ENCODE measurements at places on chromosomes 5 and 9.

- DNase-seq: no peak
Observed at GRCh38 chr5:170787216-170787615, 3.7 kb downstream of the GABRP start.

- no peak for DNase-seq
Observed at GRCh38 chr5:158739951-158740757, 359.6 kb downstream of the EBF1 start.

- DNase-seq: no peak
Observed at GRCh38 chr9:19154135-19154612, 26.9 kb upstream of the PLIN2 start.

GRCh38 chr9:108281696-108282095 is 574.1 kb downstream of the ACTL7B start:
- no peak for DNase-seq

DNA sequence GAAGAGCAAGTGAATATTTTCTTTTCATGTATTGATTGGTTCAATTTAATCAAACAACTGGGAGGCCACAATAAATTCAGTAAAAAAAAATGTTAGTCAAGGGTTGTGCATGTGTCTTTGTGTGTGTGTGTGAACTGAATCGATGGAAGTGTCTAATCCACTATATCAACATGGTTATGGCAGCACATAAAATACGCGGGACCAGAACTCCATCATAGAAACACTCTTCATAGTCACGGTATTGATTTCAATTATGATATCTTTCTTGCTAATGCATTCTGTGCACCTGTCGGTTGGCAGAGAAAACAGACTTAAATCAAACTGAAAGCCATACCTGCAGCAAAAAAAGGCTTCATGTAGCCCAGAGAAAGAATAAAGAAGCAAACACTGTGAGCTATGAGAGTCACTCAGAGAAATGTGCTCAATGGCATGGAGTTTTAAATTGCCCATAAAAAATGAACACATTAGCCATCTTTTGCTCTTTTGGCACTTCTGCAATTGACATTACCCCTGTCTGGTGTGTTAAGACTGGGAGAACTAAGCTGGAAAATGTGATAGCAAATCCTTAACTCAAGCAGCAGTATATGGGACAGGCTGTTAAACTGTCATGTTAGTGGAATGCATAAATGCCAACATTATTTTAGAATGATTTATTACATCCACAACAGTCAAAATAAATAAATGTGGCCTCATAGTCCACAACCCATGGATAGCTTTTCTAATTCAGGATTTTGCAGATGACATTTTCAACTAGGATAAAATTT is 642.4 kb upstream of the C9orf72 start:
- no peak for DNase-seq

DNA sequence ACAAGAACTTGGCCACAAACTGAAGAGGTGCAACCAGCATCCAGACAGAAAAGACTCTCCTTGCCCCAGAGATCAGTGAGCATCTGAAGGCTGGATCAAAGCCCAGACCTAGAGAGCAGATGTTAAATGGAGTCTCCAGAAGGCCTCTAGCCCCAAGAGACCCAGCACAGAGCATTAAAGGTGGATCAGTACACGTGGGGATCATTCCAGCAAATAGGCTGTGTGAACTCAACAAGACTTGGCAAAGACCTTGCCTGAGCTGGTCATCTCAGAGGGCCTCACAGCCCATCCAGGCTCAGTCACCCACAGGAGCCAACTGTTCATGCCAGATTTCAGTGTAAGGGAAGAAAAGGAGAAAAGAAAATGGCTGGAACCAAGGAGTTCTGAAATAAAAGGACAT is 214.0 kb downstream of the ENC1 start:
- DNase-seq: no peak

DNA sequence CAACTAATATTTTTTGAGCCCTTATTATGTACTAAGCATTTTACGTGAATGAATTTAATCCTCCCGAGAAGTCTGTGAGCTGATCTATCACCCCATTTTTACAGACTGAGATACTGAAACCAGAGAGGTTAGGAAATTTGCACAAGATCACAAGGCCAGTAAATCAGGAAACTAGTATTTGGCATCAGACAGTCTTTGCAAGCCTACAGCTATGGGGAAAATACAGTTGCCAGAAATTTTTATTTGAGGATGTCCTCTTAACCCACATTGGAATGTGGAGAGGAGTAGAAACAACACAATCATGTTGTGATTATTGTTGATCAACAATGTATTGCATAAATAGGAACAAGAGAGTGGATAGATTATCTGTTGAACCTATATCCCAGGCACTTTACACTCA is 2.3 kb upstream of the SLC46A2 start:
- DNase-seq: no peak

GRCh38 chr9:2570615-2571479 is 50.7 kb upstream of the VLDLR start:
- DNase-seq: peak; percentile 97

- no peak for DNase-seq
Observed at GRCh38 chr5:1197876-1198666, 3.3 kb upstream of the SLC6A19 start.

DNA sequence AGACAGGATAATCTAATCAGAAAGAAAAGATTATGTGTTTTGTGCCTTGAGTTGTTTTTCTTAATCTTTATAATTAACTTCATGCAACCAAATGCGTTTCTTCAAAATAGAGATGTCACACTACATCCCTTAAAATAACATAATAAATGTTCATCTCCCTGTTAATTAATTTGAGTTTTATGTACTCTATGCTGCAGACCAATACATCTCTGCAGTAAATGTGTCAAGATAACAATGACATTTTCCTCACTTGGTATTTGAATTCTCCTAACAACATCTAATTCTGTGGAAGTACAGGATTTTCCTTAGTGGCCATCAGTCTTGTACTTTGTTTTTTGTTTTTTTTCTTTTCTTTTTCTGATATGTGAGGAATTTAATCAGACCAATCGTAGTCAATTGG is 279.2 kb upstream of the TYRP1 start:
- DNase-seq: no peak

DNA sequence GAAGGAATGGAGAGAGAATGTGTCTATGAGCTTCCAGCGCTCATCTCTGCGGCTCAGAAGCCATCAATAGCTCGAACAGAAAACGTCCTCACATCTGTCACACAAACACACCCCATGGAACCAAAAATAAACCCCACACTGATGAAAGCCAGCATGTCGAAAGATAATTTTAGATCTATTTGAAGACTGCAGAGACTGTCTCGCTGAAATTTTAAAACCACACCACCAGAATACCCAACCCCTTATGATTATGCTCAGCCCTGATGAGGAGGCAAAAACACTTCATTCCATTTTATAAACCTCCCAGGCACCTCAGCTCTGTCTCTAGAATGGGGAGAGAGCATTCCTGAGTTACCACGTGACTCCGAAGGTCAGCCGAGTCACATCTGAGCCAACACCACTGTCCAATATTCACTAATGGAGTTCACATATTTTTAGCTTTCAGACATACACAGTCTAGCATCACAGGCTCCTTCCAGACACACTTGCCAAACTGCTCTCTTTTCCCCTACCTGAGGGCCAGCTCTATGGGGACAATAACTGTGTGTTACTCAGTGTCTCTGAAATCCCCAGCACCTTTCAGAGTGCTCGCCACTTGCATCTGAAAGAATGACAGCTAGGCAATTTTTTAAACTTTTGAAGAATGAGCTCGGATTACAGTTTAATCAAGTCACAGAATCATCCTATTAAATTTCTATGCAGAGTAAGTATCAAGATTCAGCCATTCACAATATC is 63.2 kb downstream of the SERINC5 start:
- DNase-seq: no peak

- DNase-seq: no peak
Observed at GRCh38 chr5:115573133-115573532, 28.6 kb upstream of the FEM1C start.

GRCh38 chr5:157800137-157800536 is 56.6 kb downstream of the LSM11 start:
- no peak for DNase-seq

GRCh38 chr9:112084907-112085306 is 90.2 kb downstream of the SUSD1 start:
- no peak for DNase-seq

GRCh38 chr5:87277279-87277835 is 9.7 kb downstream of the RASA1 start:
- no peak for DNase-seq
